Left ventricle myocardium inferior (tissue), 1 donor: ENCODE measurements at places on chromosomes 2 and 18.

DNA sequence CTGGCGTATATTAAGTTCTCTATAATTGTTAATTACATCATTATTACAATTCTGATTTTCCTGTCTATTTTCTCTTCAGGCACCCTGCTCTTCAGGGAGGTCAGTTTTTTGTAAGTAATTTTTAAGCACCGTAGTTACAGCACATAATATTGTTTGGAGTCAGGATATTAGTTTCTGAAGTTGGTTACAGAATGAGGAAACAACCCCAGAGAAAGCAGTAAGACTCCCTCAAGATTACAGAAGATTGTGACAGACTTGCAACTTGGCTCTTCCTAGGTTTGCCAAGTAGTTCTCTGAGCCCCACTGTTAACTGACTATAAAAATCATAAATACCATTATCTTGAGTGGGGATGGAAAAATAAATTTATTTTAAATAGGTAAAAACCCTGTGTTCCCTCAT is 921 bp downstream of the RPE start:
- no peak for DNase-seq

DNA sequence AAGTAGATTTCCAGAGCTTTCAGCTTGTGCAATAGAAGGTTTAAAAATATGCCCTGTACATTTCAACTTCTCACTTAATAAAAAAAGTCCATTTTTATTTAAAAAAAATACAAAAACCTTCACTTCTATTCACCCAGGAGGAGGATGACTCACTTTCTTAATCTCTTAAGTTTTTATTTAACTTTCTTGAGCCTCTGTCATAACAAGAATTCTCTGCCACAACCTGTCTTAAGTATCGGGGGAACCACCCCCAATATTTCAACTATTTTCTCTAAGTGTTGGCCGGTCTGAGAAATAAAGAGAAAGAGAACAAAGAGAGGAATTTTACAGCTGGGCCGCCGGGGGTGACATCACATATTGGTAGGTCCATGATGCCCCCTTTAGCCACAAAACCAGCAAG is 58.4 kb downstream of the LRATD1 start:
- no peak for DNase-seq

GRCh38 chr2:47265751-47266231 is 110.7 kb upstream of the STPG4 start:
- no peak for DNase-seq

DNA sequence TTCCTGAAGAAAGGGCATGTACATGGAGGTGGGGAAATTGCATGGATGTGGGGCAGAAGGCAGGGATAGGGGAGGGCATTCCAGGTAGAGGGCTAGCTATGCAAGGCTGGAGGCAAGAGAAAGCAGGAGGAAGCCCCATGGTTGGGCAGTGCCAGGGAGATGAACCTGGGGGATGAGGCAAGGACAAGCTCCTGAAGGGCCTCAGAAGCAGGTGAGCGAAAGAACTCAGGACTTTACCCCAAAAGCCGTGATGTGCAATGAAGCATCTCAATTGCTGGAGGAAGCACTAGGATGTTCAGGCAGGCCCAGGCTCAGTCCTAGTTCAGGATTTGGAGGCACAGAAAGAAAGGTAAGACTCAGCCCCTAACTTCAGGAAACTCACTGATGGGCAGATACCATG is 117.0 kb upstream of the EPAS1 start:
- DNase-seq, result no peak

DNA sequence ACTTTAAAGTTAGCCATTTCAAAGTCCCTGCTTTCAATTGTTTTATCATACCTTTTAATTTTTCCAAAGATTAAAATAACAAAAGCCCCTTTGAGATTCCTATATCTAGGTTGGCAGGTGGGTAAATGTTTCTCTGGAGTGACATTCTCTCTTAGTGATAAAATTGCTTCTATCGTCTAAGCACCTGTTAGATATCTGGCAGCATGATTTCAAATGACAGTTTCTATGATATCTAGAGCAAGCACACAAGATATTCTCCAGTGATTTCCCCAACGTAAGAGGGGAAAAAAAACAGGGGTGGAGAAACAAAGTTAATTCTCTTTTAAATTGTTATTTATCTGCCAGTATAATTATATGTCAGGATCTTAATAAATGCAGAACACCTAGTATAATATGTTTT is 610.2 kb downstream of the DSC3 start:
- DNase-seq, result no peak

- no peak for DNase-seq
Measured at GRCh38 chr18:2083691-2084090, 487.6 kb downstream of the METTL4 start.

GRCh38 chr2:159476329-159476728 is 140.0 kb downstream of the BAZ2B start:
- DNase-seq, result no peak

- no peak for DNase-seq
Measured at GRCh38 chr2:12046641-12047040, 300.2 kb downstream of the LPIN1 start.

- DNase-seq, result no peak
Measured at GRCh38 chr2:6645004-6645403, 220.7 kb downstream of the CMPK2 start.

GRCh38 chr2:7599462-7600258 is 682.4 kb downstream of the RNF144A start:
- no peak for DNase-seq

GRCh38 chr2:30862054-30862651 is 54.9 kb upstream of the CAPN13 start:
- DNase-seq, result peak; percentile 29
